ENCODE measurements at places on chromosomes 13 and 19.

GRCh38 chr13:49146950-49147355, 73.2 kb upstream of the MLNR start:
- no peak for DNase-seq

DNA sequence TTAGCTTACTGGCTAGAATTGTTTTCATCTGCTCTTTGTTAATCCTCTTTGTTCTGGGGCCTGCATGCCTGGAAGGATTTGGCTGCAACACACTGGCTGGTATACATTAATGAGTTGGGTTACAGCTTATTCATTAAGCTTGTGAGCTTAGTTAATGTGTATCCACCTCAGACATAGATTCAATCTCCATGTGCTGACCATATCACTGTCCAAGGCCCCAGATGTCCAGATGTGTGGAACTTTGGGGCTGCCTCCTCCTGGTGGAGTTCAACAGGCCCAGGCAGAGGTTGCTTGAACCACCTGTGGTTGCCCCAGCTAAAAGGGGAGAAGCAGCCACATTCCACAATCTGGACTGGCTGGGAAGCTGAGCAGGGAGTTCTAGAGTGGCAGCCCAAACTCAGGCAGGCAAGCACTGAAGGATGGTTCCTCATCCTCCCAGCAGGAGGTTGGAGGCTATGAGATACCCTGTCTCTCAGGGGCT, 5.4 kb downstream of the DIAPH3 start:
- no peak for DNase-seq

DNA sequence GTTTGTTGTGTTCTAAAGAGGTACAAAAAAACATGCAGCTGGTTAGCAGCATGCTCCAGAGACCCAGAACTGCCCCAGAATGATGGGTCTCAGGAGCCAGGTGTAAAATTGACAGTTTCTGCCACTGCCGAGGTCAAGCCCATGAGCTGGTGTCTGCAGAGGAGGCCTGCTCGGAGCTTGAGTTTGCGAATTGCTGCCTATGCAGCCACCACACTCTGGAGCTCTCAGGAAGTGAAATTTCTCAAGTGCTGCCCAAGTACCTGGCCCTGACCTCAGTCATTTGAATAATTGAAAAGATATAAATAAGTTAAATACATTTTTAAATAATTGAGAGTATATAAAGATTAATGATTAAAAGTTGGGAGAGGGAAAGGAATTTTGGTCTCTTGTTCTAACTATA, 66.4 kb downstream of the ZAR1L start:
- DNase-seq, result no peak

DNA sequence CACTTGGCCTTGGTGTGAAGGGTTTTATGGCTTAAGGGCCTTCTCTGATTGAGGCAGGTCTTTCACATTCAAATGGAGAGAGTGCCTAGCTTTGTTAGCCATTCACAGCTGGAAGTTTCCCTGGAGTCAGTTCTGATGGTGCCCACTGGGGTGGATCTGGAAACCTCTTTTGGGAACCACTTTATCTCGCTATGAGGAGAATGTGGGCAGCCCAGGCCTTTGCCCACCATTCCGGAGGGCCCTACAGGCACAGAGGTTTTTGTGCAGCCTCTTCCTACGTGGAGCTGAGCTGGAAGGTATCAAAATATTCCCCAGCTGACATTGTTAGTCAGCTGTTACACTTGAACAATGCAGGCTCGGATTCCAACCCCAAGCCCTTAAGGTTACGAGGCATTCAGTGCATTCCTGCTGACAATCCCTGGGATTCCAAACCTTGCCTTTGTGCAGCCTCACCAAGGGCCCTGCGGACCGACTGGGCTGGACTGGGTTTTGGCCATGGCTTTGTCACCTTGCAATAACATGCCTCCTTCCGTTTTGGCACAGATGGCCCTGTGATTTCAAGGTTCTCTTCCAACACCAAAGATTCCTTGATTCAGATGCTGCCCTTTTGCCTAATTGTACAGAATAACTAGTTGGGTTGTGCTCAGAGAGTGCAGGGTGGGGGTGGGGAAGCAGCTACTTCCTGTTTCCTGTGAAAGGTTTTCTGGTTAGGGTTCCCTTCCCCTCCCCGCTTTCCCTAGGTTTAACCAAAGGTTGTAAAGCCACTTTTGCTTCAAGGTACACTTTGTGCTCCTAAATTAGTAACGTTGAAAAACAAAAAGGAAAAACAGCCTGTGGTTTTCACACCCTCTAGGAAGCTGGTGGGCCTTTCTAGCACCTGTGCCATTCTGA, 27.0 kb downstream of the SAE1 start:
- DNase-seq, result no peak

GRCh38 chr13:45861322-45861721, 9.8 kb upstream of the SIAH3 start:
- DNase-seq, result no peak

GRCh38 chr13:26698392-26699196, 62.0 kb downstream of the GPR12 start:
- DNase-seq, result peak; percentile 78

GRCh38 chr19:46495786-46496099, at the start of gene PNMA8B:
PNMA8B (minus strand) TSS chr19:46495867; CDS start chr19:46495465, 402 bp downstream.
- DNase-seq, result peak; percentile 86

DNA sequence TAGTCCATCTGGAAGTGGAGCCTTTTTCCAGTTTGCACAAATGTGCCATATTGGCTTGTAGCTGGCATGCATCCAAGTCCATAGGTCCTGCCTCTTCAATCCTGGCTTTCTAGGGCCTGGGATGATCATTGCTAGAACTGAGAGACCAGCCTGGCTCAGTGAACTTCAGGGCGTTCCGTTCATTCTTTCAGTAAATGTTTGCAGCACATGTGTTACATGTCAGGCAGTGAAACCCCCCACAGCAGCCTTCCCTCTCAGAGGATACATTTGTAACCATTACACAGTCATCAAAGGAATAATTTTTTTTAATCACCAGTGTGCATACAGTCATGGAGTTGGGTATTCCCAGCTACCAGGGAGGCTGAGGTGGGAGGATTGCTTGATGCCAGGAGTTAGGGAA, 9.7 kb downstream of the FUT2 start:
- DNase-seq, result no peak
